ENCODE measurements at places on chromosomes 1 and 21.

DNA sequence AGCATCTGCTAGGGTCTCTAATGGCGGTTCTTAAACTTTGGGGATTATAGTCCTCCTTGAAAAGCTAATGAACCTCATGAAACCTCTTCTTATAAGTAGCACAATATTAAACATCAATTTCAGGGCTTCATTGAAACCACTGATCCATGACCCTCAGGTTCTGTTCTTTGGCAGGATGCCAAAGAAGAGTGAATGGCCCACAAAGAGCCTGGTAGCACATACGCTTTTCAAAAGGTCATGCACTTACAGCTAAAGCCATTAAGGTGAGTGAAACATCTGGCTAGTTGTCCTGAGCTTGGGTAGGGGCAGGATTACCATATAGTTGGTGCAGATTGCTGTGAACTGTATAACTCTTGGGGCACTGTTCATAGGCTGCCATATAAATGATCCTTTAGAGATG, 42.3 kb downstream of the MDM4 start:
- DNase-seq, result no peak

DNA sequence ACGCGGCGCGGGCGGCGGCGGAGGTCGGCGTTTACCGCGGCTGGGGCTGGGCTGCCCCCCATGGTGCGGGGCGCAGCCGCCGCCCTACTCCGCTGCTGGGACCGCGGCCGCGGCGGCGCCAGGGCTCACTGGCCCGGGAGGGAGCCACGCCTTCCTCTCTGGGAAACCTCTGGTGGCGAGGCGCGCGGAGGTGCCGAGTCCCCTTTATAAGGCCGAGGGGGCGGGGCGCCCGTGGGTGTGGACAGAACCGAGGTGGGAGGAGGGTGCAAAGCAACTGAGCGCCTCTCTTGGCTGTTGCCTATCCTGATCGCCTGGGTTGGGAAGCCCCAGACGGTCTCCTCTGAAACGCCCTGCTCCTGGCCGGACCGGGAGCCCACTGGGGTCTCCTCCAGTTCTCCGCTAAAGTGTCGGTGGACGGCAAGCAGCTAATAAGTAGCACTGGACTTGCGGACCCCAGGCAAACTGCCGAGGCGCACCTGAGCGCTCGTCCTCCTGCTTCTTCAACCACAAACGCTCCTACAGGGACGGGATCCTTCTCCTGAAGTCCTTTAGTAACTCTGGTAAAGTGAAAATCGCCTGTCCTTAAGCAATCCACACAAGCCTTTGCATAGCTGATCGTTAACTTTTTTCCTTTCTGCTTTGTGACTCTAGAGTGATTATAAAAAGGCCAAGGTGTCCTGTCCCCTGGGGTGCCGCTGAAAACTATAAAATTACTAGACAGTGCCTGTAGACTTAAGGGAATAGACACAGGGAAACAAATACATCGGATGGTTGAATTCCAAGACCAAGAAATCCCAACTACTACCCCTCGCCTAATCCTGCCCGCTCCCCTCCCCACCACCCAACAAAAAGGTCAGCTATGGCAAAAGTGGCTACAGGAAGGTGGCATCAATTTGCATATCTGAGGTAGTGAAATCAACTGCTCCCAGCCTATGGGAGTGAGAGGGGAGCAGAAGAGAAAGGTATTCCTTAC, at the start of gene PTGER3:
PTGER3 (minus strand) TSS at position 182 of the 973 bp plus-strand sequence. CDS start 239 bp downstream, outside the sequence.
- peak; percentile 49 for DNase-seq

GRCh38 chr1:151371370-151372057, 991 bp downstream of the SELENBP1 start:
- DNase-seq, result peak; percentile 69

- DNase-seq, result peak; percentile 78
Observed at GRCh38 chr1:28668956-28669723, 556 bp downstream of the GMEB1 start.

- no peak for DNase-seq
Observed at GRCh38 chr1:182270731-182271130, 120.9 kb downstream of the GLUL start.

DNA sequence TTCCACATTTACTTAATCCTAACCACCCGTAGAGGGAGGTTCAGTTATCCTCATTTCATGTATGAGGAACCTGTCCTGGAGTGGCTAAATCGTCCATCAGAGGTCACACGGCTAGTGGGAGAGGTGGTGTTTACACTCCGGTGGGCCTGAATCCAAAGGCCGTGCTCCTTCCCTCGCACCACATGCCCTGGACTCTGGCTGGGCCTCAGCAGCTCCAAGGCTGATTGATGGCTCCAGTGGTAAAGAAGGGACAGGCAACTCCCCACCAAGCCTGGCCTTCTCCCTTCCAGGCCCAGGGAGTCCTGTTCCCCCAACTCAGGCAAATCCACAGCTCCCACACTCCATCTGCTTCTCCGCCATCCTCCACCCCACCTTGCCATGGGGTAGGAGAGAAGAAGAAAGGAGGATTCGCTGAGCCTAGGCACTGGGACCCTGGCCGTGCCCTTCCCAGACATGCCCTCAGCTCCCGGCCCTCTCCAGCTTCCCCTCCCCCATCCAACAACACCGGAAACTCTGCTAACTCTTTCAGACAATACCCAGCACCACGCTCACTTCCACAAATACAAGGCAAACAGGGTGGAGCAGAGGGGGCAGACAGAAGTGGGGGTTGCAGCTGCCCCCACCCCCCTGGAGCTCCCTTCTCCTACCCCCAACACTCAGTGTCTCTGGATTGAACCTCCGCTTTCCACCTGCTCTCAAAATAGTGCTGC, 10.9 kb downstream of the ARHGEF2 start:
- no peak for DNase-seq

DNA sequence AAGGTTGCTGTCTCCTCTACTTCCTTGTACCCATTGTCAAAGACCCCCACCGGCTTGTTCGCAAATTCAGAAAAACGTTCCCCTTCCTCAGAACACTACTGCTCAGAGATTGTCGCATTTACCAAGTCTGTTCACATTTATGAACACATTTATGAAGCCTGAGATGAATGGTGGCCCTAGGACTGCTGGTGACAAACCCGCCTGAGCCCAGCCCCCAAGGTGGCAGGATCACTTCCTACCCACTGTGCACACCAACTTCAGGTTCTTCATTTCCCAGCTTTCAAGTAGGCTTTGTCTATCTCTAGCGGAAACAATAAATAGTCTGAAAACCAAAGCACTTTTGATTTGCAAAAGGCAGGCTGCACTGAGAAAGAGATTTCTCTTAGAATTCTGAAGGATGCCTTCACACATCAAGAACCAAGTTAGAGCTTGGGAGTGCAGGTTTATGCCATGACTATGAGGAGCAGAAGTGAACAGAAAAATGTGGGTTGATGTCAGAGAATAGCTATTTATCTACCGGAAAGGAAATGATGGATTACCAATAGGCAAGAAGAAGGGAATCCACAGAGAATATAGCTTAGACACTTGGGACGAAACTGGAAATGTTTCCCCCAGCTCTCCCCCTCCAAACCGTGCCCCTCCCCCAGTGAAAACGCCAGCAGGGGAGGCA, 200.5 kb downstream of the TOMM20 start:
- DNase-seq, result no peak

DNA sequence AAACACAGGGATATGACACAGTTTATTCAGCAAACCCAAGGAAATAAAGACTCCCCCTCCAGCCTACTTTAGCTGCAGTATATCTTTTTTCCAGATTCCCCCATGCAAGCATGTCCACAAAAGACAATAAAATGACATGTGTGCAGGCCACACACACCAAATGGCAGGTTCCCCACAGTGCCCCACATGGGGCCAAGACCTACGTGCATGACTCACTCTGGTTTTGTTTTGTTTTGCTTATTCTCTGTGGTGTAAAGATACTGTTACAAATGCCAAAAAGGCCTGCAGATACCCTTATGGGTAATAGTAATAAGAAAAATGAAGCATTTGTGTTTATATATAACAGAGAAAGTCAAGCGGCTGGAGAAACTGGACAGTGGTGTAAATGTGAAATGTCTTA, 71.6 kb downstream of the RD3 start:
- no peak for DNase-seq

- no peak for DNase-seq
Observed at GRCh38 chr1:71738256-71738655, 544.1 kb downstream of the NEGR1 start.

DNA sequence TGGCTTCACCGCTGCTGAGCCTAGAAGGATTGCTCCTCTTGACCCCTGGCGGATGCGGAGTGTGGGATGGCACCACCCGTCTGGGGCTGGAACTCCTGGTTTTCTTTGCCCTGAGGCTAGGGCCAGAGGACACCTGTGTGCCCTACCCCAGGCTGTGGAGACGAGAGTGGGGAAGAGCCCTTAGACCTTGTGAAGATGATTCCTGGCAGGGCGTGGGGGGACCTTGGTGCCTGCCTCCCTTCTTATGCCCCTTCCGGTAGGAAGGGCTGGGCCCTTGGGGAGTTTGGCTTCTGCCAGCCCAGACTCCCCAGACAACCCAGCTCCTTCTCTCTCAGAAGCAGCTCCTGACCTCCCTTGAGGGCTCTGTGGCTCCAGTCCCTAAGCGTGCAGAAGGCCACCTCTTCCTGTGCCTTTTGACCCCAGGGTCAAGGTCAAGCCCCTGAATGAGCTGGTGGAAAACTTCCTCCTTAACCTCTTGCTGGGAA, 891 bp downstream of the RPS6KA1 start:
- no peak for DNase-seq

- no peak for DNase-seq
Observed at GRCh38 chr21:28761674-28762356, 230.9 kb downstream of the LTN1 start.

- no peak for DNase-seq
Observed at GRCh38 chr21:38479641-38480525, 18.4 kb downstream of the ERG start.

GRCh38 chr1:2985067-2985561, 36.2 kb upstream of the ACTRT2 start:
- DNase-seq, result peak; percentile 92

GRCh38 chr1:117810553-117810952, 118.9 kb downstream of the GDAP2 start:
- no peak for DNase-seq

- no peak for DNase-seq
Observed at GRCh38 chr1:50783286-50783685, 176.8 kb downstream of the FAF1 start.

- no peak for DNase-seq
Observed at GRCh38 chr1:186785503-186785902, 43.2 kb upstream of the PLA2G4A start.

DNA sequence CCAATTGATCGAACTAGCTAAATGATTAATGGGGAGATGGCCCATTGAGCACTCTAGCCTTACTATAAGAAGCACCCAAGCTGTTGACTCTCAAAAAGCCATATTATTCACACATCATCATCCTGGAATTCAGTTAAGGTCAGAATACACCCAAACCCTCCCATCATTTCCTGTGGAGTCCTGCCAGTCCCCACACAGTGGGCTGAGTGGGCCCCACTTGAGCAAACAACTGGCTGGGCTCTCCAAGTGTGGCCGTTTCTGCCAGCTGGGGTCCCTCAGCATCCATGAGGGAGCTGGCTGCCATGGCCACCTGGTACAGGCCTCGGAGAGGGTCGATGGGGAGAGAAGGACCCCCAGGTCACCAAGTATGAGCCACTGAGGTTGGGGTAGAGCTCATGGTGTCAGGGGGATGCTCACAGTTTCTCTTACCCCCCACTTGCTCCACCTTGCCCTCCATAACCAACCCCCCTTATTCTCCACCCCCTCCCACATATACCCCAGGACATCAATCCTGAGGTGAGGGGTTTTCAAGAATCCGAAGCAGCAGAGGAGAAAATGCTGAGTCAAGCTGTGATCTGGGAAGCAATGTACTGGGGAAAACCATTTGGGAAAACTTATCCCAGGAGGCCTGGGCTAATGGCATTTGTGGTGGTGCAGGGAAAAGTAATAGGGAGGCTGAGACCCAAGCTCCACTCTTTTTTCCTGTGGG, 60.3 kb downstream of the UBE2T start:
- no peak for DNase-seq

DNA sequence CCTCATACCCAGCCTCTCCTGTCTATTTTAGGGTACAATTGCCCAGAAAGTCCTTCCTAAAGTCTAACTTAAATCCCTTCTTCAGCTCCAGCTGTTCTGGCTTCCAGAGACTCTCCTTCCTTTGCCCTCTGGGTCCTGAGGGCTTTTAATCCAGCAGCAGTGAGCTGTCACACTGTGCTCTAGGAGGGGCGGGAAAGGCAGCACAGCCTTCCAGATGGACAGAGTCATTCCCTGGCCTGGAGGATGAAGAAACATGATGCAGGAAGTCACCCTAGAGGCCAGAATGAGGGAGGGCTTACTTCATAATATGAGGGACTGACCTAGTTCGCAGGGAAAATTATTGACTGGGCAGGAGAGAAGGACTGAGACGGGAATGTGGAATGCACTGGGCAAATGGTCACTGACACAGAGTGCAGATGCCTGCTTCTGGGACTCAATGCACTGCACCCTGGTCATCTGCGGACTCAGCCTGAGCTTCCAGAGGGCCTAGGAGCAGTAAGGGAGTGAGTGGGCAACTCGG, 1.3 kb downstream of the SH2D2A start:
- peak; percentile 97 for DNase-seq

DNA sequence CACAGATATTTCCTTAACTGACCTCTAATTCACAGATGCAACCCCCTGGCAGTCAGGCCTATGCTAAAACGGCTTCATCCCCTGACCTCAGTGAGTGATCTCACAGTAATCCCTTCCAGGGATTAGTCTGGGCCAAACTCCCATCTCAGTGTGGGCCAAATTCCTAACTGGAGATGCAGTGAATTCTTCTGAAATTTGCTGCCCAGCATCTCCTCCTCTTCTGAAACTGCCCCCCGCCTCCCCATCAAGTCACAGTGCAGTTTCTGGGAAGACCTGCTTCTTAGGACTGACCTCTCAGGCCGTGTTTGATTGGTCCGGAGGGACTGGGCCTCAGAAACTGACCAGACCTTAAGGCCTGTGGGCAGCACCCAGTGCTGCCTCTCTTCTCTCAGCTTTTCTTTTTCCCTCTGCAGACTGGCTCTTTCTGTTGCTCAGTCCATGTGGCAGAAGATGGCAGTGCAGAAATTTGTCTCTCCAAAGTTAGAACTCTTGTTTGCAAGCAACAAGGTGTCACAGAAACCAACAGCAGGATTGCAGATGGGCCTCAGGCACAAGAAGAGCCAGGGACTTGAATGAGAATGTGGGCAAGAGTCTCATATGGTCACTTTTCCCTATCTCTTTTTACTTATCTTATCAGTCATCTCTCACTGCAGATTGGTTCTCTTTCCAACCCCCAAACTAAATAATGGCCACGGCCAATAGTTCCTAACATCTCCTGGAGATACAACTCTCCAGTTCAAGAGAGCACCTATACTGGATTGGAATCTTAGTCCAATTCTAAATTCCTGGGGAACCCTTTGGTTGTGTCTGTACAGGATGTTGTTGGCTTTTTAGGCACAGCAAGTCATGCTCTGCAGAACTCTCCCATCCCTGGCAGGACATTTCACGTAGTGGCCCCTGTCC, 95.5 kb upstream of the RALGPS2 start:
- peak; percentile 90 for DNase-seq

DNA sequence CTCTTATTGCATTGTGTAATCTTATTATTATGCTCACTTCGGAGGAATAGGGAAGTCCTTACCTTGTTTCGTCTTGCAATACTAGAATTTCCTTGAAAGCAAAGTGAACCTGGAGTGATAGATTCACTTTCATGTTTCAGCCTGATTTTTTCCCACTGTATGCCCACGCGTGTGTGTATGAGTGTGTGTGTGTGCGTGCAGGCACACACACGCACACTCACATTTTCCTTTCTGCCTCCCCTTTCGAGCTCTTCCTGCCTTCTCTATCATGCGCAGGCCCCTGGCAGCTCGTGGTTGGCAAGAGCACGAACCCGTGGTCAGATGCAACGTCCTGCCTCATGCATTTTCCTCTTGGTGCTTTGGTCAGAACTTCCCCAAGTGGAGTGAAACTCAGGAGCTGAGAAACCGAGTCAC, at the start of gene GCSAML:
GCSAML (plus strand) TSS at position 366 of the 414 bp plus-strand sequence. CDS start 58 bp downstream, outside the sequence.
- no peak for DNase-seq

Data from muscle of leg (tissue), 16 donors.